Umbilical cord (tissue), 2 donors: ENCODE measurements at places on chromosomes 6 and 20. TPM values are rescaled to one million over a fixed set of nuclear protein-coding genes. Genes with fewer than 3 reads are reported as not detected.

Gene BMP7
- 17.1 TPM for total RNA-seq

Gene C6orf163
- total RNA-seq: 4.3 TPM

Gene PAK5
- total RNA-seq: 3.1 TPM

Gene HLA-DMB
- 10.1 TPM for total RNA-seq

Gene GRIK2
- 38.5 TPM for total RNA-seq

Gene SNAP25
- 6.7 TPM for total RNA-seq

Gene CCN5
- 7.5 TPM for total RNA-seq

Gene CALHM5
- 12.0 TPM for total RNA-seq

Gene CDKAL1
- 24.6 TPM for total RNA-seq

Gene HFE
- 11.8 TPM for total RNA-seq
